Mammary microvascular endothelial cell (primary cell): ENCODE measurements at places on chromosomes 7 and 10. TPM values are rescaled to one million over a fixed set of nuclear protein-coding genes. Genes with fewer than 3 reads are reported as not detected.

OR2F1 gene
- not detected in 2 replicates for total RNA-seq

KCNH2 gene
- not detected in 2 replicates for total RNA-seq

CRYGN gene
- total RNA-seq = 0.05 TPM in 1 of 2 replicates, not detected in the other

PLEKHS1 gene
- total RNA-seq = not detected in 2 replicates

SEM1 gene
- total RNA-seq = 21.6 and 26.7 TPM in 2 replicates

ACBD7 gene
- 2.1 and 3.3 TPM in 2 replicates for total RNA-seq

CYP2W1 gene
- total RNA-seq = not detected in 2 replicates

CPA2 gene
- total RNA-seq = not detected in 2 replicates

DNAH11 gene
- total RNA-seq = 4.6 and 8.5 TPM in 2 replicates

AKR1C8 gene
- not detected in 2 replicates for total RNA-seq

OR2AE1 gene
- not detected in 2 replicates for total RNA-seq

WAPL gene
- total RNA-seq = 22.2 and 24.7 TPM in 2 replicates

SLC26A3 gene
- not detected in 2 replicates for total RNA-seq

MYH16 gene
- total RNA-seq = 0.64 and 0.67 TPM in 2 replicates

ACSL5 gene
- 64.3 and 64.8 TPM in 2 replicates for total RNA-seq

CALHM3 gene
- total RNA-seq = not detected in 2 replicates

ASIC3 gene
- not detected in 2 replicates for total RNA-seq

GOLGA7B gene
- 0.05 TPM in 1 of 2 replicates, not detected in the other for total RNA-seq

ANKRD22 gene
- not detected in 2 replicates for total RNA-seq

DPP6 gene
- not detected in 2 replicates for total RNA-seq

ZNF503 gene
- 2.1 and 3.9 TPM in 2 replicates for total RNA-seq

POU6F2 gene
- total RNA-seq = not detected in 2 replicates

CCDC3 gene
- 1.6 and 2.4 TPM in 2 replicates for total RNA-seq

PDE1C gene
- 7.2 and 9.5 TPM in 2 replicates for total RNA-seq

PRKCQ gene
- total RNA-seq = 0.05 and 0.07 TPM in 2 replicates

EPHA1 gene
- 0.07 TPM in 1 of 2 replicates, not detected in the other for total RNA-seq

GPR26 gene
- not detected in 2 replicates for total RNA-seq

ABCB1 gene
- total RNA-seq = 41.7 and 42.0 TPM in 2 replicates

TRUB1 gene
- 20.0 and 21.2 TPM in 2 replicates for total RNA-seq

ITGA8 gene
- 0.44 and 0.53 TPM in 2 replicates for total RNA-seq

LIPN gene
- not detected in 2 replicates for total RNA-seq

CCNY gene
- 50.8 and 73.6 TPM in 2 replicates for total RNA-seq

UNCX gene
- total RNA-seq = not detected in 2 replicates

C10orf143 gene
- total RNA-seq = 1.1 TPM in 1 of 2 replicates, not detected in the other

GDF2 gene
- total RNA-seq = not detected in 2 replicates

SLC13A1 gene
- total RNA-seq = not detected in 2 replicates

NXPH1 gene
- not detected in 2 replicates for total RNA-seq

MINPP1 gene
- total RNA-seq = 24.4 and 27.2 TPM in 2 replicates

BHLHA15 gene
- 0.27 and 3.1 TPM in 2 replicates for total RNA-seq

CNPY1 gene
- not detected in 2 replicates for total RNA-seq

GET4 gene
- 35.6 and 37.8 TPM in 2 replicates for total RNA-seq

ANKRD7 gene
- 0.49 TPM in 1 of 2 replicates, not detected in the other for total RNA-seq

CYP2E1 gene
- total RNA-seq = under 0.01 and 0.10 TPM in 2 replicates

CPN1 gene
- total RNA-seq = not detected in 2 replicates

MSMB gene
- total RNA-seq = not detected in 2 replicates

PNLIP gene
- not detected in 2 replicates for total RNA-seq

FOXI2 gene
- not detected in 2 replicates for total RNA-seq

BBIP1 gene
- total RNA-seq = 23.7 and 30.8 TPM in 2 replicates

TAS2R39 gene
- total RNA-seq = not detected in 2 replicates

LYZL1 gene
- not detected in 2 replicates for total RNA-seq

SND1 gene
- 188 and 192 TPM in 2 replicates for total RNA-seq

KNDC1 gene
- total RNA-seq = 0.13 TPM in 1 of 2 replicates, not detected in the other

BMS1 gene
- total RNA-seq = 14.4 and 16.7 TPM in 2 replicates

SLC18A3 gene
- not detected in 2 replicates for total RNA-seq
